ENCODE measurements at places on chromosomes 13 and 19.

GRCh38 chr13:33257841-33258807 is 27.4 kb downstream of the STARD13 start:
- DNase-seq = no peak

DNA sequence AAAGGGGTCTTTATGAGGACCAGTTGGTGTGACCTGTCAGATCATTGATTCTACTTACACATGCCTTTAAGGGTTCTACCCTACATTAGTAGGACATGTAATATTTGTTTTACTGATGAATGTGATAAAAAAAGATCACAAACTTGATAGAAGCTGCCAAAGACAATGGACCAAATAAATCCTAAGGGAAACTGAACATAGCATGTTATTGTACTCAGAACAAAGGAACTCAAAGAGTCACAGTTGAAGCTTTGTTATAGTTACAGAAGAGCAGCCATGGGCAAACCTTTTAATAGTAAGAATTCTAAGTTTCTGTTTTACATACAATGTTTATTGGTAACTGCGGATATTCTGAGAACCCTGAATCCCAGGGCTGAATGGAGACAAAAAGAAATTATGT is 780.1 kb downstream of the SLITRK6 start:
- no peak for DNase-seq

DNA sequence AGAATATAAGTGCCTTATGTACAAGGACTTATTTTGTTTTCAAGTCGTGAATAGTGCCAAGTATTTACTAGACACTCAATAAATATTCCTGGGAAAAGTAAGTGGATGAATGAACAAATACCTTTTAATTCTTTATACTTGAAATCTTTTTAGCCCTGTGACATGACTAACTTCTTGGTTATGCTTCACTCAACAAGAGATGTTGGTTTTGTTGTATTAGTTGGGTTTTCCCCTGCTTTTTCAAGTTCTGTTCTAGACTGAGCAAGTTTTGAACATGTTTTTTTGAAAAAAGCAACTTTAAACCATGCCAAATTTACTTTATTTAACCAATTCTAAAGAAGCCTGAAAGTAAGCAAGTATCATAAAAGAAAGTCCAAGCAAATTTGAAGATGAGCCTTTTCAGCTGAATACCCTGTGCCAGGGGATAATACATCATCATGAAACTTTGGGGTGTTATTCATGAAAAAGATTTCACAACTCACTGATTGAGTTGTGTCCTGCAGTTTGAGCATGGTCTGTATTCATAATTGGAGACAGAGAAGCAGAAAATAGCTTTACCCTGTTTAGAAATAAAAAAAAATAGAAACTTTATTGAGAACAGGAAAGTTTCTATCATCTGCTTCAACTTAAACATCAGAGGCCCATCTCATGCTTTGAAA is 11.1 kb downstream of the LMO7 start:
- DNase-seq = no peak

GRCh38 chr19:56097306-56097705 is 23.8 kb downstream of the ZNF787 start:
- DNase-seq = no peak

GRCh38 chr13:76711550-76712182 is 174.5 kb downstream of the KCTD12 start:
- no peak for DNase-seq

DNA sequence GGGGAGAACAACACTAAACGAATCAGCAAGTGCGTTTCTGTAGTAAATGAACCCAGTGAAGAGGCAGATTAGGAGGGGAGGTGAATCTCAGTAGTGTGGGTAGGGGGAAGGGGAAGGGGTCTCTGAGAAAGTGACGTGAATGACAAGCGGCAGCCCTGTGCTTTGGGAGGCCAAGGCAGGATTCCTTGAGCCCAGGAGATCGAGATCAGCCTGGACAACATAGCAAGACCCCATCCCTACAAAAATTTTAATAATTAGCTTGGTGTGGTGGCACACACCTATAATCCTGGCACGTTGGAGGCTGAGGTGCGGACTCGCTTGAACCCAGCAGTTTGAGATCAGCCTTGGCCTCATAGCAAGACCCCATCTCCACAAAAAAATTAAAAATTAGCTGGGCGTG is 8.1 kb downstream of the PLK5 start:
- no peak for DNase-seq

- DNase-seq = no peak
Measured at GRCh38 chr19:46515879-46516350, 20.2 kb upstream of the PNMA8B start.

- peak; percentile 79 for DNase-seq
Measured at GRCh38 chr19:39032063-39032918, at the start of gene FBXO27. FBXO27 (minus strand) TSS chr19:39032549; CDS start chr19:39032227, 322 bp downstream.

DNA sequence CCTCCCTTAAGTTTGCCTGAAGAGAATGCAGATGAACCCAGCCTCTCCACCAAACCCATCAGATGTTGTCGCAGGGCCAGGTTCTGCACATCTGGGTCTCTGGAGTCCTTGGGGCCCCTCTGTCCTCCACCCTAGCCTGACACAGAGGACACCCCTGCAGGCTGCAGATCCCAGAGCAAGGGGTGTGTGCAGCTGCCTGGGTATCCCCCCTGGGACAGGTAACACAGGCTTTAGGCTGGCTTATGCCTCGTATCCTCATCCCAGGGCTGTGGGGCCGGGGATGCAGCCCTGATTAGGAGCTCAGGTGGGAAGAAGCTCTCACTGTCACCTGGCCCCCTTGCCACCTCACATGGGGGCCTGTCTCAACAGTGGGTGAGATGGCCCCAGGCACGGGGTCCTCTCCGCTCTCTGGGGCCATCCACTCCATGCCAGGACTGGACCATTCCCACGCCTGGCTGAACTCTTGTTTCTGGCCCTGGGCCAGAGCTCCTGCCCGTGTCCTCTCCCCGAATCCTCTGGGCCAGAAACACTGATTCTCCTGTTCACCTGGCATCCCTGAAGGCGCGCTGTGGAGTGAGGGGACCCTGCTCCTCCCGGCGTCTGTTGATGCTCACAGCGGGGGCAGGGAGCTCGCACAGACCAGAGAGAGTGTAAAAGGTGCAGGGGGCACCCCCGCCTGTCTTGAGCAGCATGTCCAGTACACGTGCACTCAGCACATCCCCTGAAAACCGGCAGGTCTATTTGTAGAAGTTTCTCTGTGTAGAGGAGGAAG is 38.7 kb upstream of the TPM4 start:
- no peak for DNase-seq

GRCh38 chr19:44072543-44073401 is 813 bp downstream of the ZNF284 start:
- DNase-seq = no peak

GRCh38 chr13:21047087-21047486 is 14.3 kb downstream of the LATS2 start:
- DNase-seq = no peak

DNA sequence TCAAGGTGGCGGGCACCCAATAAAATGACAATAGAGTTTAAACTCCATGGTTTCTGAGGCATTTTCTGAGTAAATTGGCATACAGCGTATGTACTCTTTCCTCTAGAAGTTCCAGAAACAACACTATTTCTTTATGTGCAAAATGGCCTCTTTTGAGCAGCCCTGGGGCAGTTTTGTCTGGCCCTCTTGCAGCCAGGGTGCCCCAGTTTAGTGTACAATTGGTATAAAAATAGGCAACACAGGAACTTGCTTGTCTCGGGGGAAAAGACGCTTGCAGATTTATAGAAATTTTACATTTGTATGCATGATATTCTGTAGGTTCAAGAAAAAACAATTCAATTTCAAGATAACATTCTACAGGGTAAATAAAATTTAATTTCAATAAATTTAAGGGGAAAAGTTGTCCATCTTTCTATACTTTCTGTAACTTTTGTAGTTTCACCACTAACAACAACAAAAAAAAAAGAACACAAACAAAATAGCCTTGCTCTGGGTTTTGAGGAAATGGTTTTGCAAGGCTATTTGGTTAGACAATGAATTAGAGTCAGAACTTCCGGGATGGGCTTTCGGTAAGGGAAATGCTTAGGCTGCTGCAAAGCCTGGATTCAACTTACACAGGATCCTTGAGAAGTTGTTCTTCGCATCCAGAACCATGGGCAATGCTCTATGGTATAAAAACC is 45.3 kb downstream of the LRCH1 start:
- no peak for DNase-seq

GRCh38 chr13:106440866-106441265 is 94.6 kb downstream of the EFNB2 start:
- no peak for DNase-seq

- no peak for DNase-seq
Measured at GRCh38 chr19:43598445-43599240, 2.2 kb downstream of the ZNF576 start.

GRCh38 chr13:85601526-85601925 is 197.7 kb downstream of the SLITRK6 start:
- no peak for DNase-seq

- DNase-seq = no peak
Measured at GRCh38 chr13:37944869-37945442, 75.4 kb upstream of the TRPC4 start.

DNA sequence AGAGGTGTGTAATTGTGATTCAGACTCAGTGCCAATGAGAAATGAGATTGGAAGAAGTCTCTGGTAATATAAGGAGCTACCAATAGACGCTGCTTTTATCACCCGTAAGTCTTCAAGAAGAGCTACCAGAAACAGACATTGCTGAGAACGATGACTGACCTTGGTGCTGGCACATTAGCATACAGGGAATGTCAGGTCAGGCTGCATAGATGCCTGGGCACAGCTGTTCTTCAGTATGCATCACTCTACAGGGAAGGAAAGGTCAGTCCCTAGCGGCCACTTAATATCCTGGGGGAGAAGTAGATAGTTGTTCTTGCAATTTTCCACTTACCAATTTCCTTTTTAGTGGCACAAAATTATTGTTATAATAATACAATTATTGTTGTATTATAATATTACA is 380.4 kb downstream of the PCDH9 start:
- no peak for DNase-seq

GRCh38 chr13:83295686-83296085 is 586.6 kb downstream of the SLITRK1 start:
- no peak for DNase-seq

DNA sequence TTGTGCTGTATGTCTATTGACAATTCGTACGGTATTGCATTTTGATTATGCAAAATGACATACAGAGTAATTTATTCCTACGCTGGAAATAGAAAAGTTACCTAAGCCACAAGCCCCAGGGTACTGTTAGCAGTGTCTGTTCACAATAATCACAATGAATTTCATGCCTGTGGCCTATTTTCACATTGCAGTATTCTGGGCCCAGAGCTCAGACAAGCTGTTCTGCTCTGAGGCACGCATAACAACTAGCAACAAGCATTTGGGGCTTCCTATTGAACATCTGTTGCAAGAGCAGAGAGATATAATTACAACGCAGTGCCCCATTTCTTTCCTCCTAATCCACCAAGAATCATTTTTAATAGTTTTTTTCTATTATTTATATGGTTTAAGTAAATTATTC is 158.9 kb upstream of the SGCG start:
- no peak for DNase-seq

- DNase-seq = no peak
Measured at GRCh38 chr19:50636317-50637085, 3.2 kb downstream of the SYT3 start.

GRCh38 chr13:51154029-51154555 is 43.0 kb upstream of the C13orf42 start:
- no peak for DNase-seq

- DNase-seq = peak; percentile 71
Measured at GRCh38 chr13:109344552-109345157, 441.7 kb downstream of the IRS2 start.

- no peak for DNase-seq
Measured at GRCh38 chr19:55491546-55492360, 3.5 kb downstream of the SSC5D start.

DNA sequence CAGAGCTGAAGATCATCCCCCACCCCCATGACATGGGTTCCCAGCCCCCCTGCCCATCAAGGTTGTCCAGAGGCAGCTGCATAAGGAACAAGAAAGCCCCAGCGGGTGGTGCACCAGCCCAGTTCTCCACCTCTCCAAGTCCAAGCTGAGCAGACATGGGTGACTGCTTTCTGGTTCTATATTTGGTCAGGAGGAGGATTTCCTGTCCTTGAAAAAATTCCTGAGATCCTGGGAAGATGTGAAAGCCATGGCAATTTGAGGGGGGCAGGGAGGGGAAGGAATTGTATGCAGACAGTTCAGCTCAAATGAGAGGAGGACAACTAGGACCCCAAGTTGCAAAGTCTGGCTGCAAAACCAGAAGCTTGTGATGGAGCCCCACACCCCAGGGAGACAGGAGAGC is 55.4 kb upstream of the ADGRE5 start:
- DNase-seq = no peak

DNA sequence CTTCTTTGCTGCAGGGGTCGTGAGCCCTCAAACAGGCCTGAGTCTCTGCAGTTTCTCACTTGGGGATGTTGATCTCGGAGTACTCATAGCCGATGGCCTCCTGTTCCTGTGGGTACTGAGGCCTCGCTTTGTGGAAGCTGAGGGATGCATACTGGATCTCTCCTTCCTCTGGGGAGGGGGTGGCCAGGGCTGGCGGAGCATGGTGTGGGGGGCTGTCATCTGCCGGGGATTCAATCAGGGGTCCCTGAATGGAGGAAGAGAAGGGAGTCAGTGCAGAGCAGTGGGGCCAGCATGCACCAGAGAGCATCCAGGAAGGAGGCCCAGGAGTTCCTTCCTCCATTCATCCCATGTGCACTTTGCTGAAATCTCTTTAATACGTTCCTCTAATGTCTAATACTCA is 10.0 kb downstream of the SIGLEC12 start:
- no peak for DNase-seq

DNA sequence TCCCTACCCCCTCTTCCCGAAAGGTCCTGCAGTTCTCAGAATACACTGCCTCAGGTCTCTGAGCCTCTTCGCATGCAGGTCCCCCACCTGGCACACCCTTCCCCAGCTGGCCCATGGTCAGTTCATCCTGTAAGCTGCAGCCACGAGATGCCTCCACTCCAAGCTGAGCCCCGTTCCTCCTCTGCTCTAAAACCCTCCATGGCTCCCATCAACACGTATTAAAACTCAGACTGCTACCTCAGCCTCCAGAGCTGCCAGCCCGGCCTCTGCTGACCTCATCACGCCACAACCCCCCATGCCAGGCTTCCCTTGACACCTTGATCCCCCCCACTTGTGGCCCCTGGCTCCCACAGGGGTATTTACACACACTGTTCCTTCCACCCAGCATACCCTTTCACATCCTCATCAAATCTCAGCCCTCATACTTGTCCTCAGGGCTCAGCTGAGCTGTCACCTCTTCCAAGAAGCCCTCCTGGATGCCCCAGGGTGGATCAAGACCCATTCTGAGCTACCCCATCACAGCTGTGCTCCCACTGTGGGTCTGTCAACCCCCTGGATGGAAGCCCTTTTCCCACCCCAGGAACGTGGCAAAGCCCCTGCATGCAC is 48.9 kb downstream of the PTPRS start:
- DNase-seq = no peak

GRCh38 chr13:25112695-25113255 is 16.8 kb downstream of the PABPC3 start:
- no peak for DNase-seq

DNA sequence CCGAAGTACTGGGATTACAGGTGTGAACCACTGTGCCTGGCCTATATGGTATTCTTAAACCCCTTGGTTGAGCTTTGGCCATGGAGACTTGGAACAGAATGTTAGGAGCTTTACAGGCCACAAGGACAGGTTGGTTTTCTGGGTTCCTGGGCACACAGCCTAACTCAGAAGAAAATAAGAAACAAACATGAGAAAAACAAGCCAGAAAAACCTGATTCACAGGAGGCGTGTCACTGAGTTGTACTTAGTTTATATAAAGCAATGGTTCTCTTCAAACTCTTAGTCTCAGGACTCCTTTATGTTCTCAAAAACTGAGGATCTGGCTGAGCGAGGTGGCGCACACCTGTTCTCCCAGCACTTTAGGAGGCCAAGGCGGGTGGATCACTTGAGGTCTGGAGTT is 125.1 kb upstream of the SPATA13 start:
- DNase-seq = no peak

GRCh38 chr13:102440259-102440936 is 38.5 kb upstream of the FGF14 start:
- no peak for DNase-seq

Measured in islet precursor cell (in vitro differentiated cells).